ENCODE measurements at places on chromosomes 3 and 15.

DNA sequence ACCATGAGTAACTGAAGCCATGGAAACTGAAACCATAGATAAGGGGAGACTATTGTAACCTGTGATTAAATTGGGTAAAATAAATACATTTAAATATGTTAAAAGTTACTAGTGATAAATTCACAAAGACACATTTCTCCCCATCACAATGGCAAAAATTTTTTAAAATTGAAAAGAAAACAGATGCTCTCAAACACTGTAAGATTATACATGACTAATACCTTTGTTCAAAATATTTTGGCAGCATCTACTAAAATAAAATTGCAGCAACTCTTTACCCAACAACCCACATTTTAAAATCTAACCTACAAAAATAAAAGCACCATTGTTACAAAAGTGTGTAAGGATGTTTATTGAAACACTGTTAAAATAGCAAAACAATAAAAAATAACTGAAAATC lies 93.3 kb downstream of the CLASP2 start:
- no peak for DNase-seq

DNA sequence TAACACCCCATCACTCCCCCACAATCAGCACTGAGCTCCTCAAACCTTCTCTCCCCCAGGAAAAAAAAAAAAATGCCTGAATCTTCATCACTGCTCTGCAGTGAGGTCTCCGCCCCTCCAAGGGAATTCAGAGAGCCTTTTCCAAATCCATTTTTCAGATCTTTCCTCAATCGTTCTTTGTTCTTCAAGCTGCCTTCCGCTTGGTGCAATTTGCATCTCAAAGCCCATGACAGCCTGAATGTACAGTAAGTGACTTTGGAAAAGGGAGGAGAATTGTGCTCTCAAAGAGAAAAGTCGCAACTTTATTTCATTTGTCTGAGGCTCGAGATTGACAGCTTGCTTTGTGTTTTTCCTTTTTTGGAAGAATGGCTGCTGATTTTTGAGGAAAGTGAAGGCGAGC lies 75.0 kb downstream of the CORO2B start:
- DNase-seq: no peak

- no peak for DNase-seq
These were observed 7.4 kb upstream of the PCOLCE2 start for GRCh38 chr3:142896201-142896755.

DNA sequence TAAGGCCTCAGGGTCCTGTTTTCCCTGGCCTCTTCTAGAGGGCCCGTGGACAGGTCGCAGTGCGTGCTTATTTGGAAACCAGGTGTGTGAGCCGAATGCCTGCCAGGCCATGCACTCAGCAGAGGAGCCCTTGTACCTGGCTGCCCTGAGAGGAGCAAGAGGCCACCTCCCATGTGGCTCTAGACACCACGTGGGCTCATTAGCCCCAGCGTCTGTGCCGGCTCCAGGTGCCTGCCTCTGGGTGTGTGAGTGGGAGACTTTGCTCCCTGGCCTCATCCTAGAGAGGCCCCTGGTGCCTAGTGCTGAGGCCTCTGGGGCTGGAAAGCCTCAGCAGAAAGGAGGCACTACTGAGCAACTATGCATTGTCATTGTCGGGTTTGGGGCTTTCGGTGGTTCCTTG lies 50.4 kb downstream of the KLF13 start:
- DNase-seq: no peak

DNA sequence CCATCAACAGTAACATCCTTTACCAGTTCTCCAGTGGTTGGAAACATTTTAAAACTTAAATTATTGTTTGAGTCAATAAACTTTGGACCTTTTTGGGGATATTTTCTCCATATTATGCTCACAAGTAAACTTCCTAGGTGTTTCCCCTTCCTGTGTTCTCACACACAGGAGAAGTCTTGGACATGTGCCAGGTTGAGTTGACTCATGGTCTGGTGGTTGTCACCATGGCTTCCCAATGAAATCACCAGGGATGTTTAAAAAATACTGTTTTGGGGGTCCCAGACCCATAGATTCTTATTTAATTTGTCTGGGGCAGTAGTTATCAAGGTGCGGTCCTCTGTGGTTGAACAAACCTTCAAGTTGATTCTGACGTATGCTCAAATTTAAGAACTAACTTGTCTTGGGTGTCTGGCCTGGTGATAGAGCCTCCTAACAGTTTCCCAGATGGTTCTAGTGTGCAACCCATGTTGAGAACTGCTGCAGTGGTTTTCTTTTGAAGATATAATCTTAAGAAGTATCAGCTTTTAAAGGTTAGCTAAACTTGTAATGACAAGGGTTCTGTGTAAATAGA lies 291.8 kb downstream of the EDEM1 start:
- DNase-seq: no peak

GRCh38 chr3:139218046-139218445 lies 125.8 kb upstream of the MRPS22 start:
- no peak for DNase-seq

GRCh38 chr3:37170060-37170459 lies 4.3 kb downstream of the LRRFIP2 start:
- no peak for DNase-seq

DNA sequence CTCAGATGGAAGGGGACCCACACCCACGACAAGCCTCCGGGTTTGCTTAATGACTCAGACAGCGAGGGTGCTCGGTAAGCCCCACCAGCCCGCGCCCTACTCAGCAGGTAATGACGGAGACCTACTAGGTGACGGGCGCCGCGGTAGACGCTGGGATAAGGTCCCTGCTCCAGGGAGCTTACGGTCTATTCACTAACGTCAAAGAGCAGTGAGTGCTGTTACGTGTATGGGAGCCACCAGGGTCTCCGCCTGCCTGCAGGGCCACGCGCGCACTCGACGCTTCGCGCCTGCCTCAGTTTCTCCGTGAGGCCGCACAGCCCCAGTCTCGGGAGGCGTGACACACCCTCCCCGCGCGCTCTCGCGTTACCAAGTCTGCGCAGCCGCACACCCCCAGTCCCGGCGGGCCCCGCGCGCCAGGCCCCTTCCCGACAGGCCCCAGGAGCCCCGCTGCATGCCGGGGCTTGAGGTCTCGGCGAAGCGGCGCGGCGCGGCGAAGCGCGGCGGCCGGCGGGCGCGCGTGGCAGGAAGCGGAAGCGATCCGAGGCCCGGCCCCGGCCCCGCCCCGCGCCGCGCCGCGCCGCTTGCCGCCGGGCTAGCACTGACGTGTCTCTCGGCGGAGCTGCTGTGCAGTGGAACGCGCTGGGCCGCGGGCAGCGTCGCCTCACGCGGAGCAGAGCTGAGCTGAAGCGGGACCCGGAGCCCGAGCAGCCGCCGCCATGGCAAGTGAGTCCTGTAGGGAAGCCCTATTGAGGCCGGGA lies at the start of gene SEC61A1:
Gene SEC61A1 (plus strand): TSS at position 601 of the 758 bp plus-strand sequence. CDS start 116 bp downstream, at position 717.
- DNase-seq: peak; percentile 65

GRCh38 chr3:25229586-25229985 lies 198.5 kb upstream of the RARB start:
- DNase-seq: no peak

DNA sequence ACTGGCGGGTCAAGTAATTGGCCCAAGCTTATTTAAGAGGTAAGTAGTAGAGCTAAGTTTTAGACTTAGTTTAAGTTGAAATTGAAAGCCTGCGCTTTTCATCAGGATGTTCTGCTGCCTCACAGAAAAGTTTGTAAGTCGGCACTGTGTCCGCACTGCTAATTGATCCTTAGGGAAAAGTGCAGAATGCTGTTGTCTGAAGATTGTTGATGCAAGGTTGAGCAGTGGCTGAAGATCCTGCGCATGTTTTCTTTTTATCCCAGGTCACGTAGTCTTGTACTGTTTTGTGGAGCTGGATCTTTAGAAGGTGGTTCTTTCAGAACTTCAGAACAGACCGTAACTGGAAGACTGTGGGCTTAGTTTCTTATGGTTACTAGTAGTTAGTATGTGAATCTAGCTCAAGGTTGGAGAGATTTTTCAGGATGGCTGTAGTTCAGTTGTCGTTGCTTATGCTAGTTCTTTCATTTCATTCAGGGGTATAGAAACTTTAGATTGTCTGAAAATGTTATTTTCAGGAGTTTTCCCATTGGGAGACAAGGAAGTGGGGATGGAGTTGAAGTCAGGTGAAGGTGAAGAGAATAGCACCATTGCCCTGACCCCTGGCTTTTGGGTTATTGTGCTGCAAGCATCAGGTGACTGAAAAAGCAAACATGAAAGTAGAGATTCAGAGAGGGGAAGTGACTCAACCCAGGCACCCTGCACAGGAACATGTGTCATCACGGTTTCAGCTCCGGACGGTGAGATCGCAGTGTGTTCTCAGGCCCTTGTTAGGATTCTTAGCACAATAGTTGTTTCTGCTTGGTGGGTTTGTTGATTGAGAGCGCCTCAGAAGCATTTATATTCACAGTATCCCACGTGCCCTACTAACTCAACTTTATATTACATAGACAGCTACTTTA lies 32.8 kb downstream of the AKAP13 start:
- no peak for DNase-seq

DNA sequence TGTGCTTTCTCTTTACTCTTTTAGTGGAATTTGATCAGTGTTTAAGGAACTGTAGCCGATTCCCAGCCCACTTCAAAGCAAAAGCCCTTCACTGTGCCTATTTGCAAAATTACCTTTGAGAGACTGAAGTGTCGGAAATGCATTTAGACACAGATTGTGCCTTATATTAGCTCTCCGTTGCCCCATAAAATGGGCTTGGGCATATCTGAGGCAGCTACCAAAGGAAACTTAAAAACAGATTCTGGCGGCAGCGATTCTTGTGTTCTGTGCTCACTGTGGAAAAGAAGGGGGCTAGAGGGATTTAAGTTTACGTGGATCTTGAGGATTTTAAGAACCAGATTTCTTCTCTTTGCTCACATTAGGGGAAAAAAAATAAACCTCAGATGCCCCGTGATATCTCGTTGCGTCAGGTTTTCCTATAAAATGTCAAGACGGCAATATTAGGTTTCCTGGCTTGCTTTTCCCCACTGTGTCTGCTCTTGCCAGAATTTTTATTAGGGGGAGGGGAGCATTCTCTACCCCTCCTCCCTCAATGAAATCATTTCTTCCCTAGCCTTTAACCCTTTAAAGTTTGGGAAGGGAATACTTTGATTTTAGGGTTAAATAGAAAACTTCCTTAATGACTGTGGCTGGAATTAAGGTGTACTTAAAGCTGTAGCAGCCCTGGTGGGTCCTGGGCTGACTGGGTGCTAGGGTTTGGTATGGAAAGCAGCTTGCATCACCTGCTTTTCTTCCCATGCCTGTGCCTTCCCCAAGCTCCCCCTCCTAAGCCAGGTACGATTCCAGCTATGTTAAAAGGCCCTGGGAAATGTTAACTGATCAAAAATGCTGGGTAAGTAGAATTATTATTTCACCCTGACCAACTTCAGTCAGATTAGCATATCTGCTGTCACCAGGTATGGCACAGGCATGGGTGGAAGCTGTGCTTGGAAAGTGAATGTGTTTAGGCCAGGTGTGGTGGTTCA lies 73.8 kb downstream of the SMAD3 start:
- no peak for DNase-seq

GRCh38 chr3:194023501-194024280 lies 112.3 kb upstream of the HES1 start:
- DNase-seq: no peak

DNA sequence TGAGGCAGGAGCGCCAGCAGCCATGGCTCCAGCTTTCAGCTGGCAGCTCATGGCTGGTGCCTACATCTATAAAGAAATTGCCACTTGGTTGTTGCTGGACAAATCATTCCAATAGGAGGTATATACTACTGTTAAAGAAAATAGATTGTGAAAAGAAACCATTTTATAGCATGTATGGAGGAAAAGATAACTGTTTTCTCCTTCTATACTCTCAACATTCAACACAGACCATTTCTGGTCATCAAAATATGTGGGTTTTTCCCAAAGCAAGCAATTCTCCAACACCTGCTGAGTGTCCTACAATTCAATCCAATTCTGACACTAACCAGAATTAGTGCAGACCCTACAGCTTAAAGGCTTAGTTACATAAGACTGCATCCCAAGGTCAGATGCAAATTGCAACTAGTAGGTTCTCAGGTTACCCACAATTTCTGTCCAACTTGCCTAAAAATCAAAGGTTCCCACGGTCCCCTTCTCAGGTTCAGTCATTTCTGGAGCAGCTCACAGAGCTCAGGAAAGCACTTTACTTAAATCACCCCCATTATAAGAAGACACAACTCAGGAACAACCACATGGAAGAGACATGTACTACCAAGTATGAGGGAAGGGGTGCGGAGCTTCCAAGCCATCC lies 42.4 kb upstream of the STRIT1 start:
- no peak for DNase-seq

DNA sequence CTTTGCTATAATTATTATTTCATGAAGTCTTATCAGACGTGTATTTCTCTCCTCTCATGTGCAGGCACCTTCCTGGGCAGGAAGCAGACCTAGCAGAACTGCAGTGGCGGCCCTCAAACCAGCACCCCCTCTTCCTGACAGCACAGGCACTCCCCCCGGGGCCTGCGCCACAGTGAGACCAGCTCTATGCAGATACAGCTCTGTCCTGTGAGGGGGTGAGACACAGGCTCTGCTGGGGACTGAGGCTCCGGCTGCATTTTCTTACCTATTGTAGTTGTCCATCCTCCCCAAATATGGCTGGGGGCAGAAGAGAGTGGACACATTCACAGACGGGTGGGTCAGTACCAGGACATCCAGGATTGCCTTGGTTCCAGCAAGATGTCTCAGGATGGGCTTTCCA lies 5.0 kb downstream of the CISH start:
- no peak for DNase-seq

- DNase-seq: no peak
These were observed 989 bp downstream of the GNB4 start for GRCh38 chr3:179450261-179450701.

DNA sequence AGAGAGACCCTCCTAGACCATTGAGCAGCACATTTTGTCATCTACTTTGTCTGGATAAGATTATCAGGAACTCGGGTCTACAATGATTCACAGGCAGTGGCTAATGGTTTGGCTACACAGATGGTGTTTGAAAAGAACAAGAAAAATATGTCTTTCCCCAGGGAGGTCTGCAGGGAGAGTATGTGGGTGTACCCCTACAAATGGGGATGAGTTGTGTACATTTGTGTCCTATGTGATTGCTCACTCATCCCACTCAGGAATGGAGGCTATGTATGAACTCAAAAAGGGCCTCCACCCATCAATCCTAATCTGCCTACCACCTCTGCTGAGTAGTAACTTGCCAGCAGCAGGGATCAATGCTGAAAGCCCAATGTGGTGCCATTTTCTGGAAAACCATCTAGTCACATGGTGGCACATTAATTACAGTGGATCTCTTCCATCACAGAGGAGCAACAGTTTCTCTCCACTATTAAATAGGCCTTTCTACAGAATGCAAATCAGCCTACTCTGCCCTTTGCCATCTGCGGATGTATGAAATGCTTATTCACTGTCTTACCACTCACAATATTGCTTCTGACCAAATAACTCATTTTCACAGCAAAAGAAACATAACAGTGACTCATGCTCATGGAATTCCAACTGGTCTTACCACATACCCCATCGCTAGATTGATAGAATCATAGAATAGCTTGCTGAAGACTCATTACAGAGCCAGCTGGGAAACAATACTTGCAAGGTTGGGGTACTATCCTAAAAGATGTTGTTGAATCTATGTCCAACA lies 48.3 kb upstream of the TRIM42 start:
- no peak for DNase-seq

Data from cortex of kidney (tissue), 1 donor.